ENCODE measurements at places on chromosomes 1 and 21. TPM values are rescaled to one million over a fixed set of nuclear protein-coding genes. Genes with fewer than 3 reads are reported as not detected.

DNA sequence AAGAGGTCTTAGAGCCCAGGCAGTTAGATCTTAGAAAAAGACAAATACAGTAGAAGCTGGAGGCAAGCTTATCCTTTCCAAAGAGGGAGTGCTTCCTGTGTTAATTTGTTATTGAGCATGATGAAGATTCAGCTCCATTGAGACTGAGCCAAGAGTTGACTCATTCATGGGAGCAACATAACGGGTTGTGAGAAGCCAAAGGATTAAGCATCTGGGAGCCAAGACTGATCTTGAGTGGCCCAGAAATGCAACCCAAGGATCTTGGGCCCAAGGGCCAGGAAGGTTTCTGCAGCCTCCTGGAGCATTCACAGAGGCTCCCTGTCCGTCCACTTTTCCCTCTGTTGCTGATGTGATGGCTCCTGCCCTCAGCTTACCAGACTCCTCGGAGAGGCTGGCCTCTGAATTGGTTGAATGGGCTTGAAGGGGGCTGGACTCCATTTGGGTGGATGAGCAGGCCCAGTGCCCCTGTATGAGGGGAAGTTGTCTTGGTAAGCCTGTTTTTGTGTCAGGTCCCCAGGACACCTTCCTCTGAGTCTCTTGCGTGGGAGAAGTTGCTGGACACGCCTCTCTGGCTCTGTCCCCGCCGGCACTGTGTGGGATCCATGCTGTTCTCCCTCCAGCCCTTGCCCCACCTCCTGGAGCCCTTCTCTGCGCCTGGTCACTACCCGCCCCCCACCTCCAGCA lies 42.4 kb downstream of the PDE9A start:
- DNase-seq = no peak

The VAV3 gene
- 13.4 TPM for total RNA-seq

DNA sequence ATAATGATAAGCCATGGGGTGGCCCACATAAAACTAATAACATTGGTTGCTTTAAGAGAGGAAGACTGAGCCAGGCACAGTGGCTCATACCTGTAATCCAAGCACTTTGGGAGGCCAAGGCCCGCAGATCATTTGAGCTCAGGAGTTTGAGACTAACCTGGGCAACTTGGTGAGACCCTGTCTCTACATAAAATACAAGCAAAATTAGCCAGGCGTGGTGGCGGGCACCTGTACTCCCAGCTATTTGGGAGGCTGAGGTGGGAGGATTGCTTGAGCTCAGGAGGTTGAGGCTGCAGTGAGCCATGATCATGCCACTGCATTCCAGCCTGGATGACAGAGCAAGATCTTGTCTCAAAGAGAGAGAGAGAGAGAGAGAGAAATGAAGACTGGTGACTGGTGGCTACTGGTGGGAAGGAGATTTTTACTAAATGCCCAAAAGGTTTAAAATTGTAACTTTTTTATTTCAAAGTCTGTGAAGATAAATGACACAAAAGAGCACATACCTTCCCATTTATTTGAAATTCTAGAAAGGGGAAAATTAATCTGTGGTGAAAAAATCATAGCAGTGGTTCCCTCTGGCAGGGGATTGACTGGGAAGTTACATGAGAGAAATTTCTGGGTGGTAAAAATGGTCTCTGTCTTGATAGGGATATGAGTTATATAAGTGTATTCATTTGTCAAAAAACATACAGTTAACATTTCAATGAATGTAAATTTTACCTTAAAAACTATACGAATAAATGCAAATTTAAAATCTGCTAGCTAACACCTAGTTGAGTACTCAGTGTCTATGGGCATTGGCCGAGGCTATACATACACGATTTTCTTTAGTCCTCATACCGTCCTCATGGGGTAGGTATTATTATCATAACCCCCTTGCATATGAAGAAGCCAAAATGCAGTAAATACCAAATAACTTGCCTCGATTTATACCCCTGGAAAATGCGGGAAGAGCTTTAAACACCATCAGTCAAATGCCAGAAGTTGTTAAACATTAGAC lies 2.2 kb upstream of the NBPF1 start:
- DNase-seq = no peak

The CDKN2C gene
- total RNA-seq = 7.1 TPM

- DNase-seq = no peak
Measured at GRCh38 chr1:230940848-230941247, 37.8 kb downstream of the TTC13 start.

DNA sequence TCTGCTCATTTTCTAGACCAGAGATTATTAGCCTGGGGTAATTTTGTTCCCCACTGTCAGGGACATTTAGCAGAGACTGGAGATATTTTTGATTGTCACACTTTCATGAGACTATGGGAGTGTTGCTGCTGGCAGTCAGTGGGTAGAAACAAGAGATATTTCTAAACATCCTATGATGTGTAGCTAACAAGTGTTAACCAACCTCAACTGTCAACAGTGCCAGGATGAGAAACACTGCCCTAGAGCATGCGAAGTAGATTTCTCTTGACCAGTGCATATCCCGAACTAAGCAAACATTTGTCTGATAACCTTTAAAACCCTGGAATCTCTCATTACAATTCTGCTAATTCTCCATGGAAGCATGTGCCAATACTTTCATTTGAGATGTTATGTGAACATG lies 607.4 kb upstream of the TMPRSS15 start:
- DNase-seq = no peak

All from T-cell (primary cell).